ENCODE measurements at places on chromosomes 5 and 9. TPM values are rescaled to one million over a fixed set of nuclear protein-coding genes. Genes with fewer than 3 reads are reported as not detected.

DNA sequence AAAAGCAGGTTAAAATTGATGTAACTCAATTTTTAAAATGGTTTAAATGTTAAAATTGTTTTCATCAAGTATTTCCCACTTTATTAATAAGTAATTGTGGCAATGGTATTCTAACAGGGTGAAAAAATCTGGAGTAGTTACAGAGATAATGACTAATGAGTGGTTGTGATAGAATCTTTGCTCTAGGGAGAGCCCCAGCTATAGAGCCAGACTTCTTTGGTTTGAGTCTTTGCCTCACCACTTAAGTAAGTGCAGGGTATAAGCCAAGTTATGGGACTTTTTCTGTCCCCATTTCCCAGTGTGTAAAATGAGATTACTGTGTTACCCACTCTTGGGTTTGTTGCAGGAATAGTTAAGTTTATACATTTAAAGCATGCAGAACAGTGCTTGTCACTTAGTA lies 158.1 kb downstream of the FER start:
- no peak for DNase-seq

GRCh38 chr5:117455236-117456233 lies 880.9 kb upstream of the SEMA6A start:
- no peak for DNase-seq

DNA sequence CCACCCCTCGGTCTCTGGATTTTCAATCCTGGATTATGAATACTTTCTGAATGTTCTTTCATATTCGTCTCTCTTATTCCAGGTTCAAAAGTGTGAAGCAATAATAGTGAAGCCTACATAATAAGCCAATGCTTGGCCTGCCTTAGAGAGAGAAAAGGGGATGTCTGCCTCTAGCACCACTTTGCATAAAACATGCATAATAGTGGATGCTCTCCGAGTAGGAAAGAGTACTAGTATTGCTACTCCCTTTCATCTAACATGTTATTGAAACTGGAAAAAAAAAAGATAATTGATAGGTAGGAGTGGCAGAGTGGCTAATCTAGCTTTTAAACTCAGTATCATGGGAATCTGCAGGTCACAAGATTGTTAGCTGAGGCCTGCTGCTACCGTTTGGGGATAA lies 158.1 kb downstream of the SPATA31D1 start:
- DNase-seq = no peak

DNA sequence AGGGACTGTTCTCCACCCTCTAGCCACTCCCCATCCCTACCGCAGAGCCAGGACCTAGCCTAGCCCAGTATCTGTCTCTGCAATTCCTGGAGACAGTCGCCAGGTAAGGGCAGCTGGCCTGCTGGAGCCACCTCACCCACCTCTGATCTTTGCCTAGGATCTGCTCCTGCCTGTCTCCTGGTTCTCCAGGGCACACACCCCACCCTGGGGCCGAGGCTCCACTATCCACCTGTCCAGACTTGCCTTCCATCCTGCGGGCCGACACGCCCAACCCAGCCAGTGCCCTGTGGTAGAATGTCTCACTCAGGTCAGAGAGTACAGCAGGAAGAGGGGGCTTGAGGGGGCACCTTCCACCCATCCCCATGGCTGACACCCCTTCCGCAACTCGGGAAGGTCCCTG lies 15.7 kb upstream of the AQP7 start:
- no peak for DNase-seq

The MCIDAS gene
- not detected for total RNA-seq

The OR5C1 gene
- not detected for total RNA-seq

The CCDC192 gene
- not detected for total RNA-seq

The TAF1L gene
- not detected for total RNA-seq

The PCDHGB6 gene
- total RNA-seq = 3.6 TPM
